GM13977 (cell line): ENCODE measurements at places on chromosomes 7 and 10.
A peak's percentile ranks its signal among the peaks of the same experiment; 100 is the strongest.

DNA sequence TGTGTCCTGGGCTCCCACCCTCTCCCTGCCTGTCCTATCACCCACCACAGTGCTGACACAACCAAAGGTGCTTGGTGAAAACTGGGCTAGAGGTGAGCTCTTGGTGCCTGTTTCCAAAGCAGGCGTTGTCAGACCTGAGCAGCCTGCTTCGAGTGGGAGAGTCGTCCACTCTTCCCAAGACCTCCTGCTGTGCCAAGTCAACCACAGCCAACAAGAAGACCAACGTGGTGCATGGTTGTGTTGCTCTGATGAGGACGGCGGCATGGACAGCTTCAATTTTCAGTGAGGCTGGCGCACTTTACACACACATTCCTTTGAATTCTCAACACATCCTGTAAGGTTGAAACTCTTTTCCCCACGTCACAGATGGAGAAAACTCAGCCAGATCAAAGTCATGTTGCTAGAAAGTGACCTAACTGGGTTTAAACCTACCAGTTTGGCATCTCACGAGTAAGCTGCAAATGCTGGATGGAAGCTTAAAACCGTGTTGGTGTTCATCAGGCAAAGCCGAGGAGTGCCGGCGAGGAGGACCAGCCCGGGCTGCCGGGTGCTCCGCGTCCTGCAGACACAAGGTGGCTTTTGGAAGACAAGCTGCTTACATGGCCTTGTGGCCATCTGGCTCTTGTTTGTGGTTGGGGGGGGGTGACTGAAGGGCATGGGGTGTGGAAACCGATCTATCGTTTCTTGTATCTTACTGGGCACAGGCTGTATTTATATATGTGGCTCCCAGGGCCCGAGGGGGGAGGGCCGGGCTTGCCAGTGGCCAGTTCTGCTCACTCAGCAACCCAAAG, 39.3 kb downstream of the INSIG1 start:
- no peak for DNase-seq

GRCh38 chr10:99526861-99527504, 5.8 kb upstream of the NKX2-3 start:
- DNase-seq: no peak

- DNase-seq: peak; percentile 38
Measured at GRCh38 chr10:118459642-118460193, 117.6 kb upstream of the FAM204A start.

DNA sequence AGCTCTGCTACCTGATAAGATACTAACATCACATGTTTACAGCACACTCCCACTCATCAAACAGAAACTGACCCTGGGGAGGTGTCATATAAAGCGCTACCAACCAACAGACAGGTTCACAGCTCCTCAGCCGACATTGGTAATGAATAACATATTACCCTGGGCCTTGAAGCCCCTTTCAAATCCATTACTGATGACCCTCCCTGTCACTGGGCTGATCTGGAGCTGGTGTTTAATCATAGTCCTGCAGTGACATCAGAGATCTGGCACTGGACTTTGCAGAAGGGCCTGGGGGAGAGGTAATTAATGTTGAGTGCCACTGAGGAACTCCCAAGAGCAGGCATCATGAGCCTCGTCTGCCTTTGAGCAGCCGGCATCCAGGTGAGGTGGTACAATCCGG, 306.5 kb upstream of the NFE2L3 start:
- no peak for DNase-seq

DNA sequence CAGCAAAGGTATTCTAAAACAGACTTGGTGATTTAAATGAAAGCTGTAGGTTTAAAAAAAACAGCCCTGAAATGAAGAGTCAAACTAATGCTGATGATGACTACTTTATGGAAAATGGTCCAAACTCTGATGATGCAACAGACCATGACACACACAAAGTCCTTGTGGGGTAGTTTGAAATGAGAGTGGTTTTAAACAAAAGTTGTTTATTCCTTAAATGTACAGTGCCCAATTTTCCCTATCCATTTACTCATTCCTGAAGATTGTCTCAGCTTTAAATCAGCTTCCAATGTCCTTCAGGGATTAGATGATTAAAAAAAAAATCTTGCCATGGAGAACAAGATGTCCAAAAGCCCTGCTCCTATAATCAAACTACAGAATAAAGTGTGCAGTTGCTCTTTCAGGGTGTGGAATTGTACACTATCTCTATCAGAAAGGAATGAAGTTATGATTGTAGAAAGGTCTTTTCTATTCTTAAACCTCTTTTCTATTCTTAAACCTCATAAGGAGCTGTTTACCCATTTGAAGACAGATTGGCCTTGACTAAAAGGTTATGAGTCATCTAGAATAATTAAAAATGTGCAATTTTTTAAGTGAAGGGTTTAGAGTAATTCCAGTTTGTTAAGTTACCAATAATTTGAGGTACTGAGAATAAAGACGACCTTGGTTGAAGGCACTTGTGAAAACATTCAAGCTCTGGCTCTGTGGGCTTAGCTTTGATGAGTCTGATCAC, 70.2 kb upstream of the ITGA8 start:
- no peak for DNase-seq

DNA sequence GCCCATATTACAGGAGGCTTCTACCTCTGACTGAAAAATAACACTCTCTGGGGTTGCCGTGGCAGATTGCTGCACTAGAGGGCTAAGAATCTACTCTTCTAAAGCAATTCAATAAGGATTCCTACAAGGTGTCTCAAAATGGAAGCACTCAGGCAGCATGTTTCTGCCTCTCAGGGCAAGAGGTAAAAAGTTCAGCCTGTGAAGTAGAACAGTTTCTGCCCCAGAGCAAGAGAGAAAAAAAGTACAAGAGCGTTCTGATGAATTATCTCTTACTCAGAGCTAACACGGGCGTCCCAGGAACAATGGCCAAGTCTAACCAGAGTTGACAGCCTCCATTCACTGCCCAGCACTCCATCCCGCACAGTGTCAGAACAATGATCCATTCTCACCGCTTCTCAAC, 71.3 kb upstream of the TES start:
- no peak for DNase-seq

DNA sequence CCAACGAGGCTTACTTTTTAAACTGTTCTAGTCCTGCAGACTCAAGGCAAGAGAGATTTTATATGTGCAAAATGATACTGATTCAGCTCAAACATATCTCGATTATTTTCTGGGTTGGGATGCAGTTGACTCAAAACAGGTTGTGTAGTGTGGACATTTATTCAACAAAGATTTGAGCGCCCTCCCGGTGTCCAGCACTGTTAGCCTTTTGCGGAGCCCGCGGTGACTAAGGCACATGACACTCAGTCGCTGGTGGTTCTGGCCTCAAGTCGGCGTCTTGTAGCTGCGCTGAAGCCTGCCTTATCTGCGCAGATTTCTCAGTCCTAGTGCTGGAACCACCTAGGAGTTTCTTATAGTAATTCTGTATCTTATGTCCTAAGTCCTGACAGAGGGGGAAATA, 938 bp upstream of the CADPS2 start:
- DNase-seq: peak; percentile 35

DNA sequence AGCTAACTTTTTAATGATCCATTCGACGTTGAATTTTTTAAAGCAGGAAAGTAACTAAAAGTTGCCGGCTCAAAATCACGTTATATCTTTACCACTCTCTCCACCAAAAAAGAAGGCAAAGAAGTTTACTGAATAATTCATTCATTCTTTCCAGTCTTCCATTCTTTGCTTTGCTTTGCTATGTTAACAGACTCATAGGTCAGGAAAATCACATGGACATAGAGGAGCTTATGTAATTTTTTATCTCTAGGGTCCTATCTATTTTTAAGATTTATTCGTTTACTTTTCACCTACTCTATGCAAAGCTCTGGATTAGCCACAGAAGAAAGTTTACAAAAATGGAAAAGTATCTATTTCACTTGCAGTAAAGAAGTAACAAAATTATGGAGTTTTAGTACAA, 52.6 kb downstream of the MRC1 start:
- DNase-seq: no peak

- no peak for DNase-seq
Measured at GRCh38 chr10:111093741-111094380, 17.0 kb downstream of the ADRA2A start.

DNA sequence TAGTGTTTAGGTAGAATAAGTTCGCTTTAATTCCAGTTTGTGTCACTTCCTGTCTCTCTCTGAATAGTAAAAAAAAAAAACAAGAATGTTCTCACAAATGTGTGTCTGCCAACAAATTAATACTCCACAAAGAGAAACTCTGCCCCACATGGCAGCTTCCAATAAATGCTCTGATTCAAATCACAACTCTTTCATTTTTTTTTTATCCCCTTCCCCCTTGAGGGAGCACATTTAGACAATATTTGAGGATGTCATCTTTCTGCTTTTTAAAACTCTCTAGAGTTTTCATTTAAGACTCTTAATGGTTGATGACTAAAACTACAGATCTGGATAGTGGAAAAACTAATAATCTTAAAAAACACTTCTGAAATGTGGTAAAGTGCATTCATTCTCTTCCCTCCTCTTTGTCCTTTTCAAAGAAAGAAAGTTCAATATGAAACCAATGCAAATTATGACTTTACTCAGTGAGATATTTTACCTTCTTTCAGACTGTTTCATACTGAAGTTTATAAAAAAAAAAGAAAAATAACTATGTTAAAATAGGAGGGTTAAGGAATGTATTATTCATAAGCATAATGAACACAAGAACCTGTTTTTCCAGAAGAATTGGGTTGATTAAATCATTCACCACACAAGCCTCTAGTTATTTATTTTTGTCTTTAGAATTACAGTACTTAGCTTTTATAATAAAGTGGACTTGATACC, 42.3 kb downstream of the ARID5B start:
- peak; percentile 35 for DNase-seq

DNA sequence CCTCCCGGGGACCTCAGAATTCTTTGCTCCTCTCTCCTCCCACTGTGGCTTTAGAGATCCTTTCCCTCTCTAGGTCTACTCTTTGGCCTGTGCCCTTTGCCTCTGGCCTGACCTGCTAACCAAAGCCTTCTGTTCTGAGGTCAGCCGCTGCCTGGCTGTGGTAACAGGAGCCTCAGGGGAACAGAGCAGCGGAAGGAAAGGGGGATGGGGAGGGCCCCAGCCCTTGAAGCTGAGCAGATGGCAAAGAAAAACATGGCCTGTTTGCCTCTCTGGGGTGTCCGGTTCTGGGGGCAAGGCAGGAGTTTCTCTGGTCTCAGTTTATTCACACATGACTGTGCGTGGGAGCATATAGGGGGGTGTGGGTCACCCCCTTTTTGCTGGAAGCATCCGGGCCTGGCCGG, 28.2 kb downstream of the COL26A1 start:
- peak; percentile 76 for DNase-seq
